ENCODE measurements at places on chromosomes 5 and 9.
A peak's percentile ranks its signal among the peaks of the same experiment; 100 is the strongest.

DNA sequence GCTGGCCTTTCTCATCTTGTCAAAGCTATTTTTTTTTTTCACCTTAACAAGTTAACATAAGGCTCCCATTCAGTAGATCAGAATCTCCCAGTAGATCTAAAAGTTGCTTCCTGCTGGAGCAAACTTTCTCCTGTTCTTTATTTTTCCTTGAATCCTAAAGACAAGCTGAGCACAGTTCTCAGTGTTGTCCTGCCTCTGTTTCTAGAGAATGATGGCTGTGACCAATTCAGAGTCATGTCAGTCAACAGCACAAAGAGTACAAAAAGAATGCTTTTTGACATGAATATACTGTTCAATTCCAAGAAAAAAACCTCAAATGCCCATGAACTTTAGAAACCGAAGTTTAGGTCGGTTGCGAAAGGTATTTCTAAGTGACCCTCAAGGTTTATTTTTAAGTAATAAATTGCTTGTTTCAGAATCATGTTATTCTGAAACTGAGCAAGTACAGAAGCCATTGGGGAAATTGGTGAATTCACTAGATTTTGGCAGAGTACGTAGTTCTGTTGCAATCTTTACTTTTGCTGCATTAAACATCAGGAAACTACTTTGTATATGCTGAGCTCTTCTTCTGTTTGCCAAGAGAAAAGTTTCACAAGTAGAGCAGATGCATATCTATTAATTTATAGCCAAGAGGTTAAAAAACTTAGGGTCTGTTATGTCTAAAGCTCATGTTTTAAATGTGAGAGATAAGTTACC, 161.7 kb upstream of the RPS23 start:
- no peak for DNase-seq

DNA sequence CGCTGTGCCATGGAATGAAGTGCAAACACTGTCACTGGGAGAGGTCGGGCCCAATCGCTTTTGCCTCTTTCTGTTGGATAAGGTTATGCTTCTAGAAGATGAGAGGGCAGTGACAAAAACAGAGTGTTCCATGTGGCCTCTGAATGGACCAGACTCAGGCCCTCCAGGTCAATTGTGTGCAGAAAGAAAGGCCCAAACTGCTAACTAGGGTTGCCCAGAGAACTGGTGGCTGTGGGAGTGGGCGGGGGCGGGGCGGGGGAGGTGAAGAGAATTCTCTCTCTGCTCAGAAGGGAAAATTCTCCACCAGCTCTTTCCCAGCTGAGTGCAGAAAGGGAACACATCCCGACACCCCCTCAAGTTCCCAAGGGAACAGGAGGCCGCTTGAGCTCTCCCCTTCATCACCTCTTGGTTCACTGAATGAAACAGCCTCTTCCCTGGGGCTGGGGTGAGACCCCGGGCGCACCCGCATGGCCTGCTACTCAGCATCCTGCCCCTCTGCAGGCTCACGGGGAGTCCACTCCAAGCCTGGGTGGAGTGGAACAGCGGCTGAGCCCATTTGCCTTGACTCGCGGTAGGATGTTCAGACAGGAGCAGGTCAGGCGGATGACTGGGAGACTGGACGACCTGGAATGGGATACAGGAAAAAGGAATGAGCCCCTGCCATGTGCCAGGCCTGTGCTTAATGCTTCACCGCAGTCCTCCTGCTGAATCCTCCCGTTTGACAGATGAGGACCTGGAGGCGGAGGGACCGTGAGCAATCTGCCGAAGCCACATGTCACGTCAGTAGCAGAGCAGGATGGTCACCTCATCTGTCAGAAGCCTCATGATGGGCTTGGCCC, 93.8 kb upstream of the FANCC start:
- DNase-seq, result no peak

DNA sequence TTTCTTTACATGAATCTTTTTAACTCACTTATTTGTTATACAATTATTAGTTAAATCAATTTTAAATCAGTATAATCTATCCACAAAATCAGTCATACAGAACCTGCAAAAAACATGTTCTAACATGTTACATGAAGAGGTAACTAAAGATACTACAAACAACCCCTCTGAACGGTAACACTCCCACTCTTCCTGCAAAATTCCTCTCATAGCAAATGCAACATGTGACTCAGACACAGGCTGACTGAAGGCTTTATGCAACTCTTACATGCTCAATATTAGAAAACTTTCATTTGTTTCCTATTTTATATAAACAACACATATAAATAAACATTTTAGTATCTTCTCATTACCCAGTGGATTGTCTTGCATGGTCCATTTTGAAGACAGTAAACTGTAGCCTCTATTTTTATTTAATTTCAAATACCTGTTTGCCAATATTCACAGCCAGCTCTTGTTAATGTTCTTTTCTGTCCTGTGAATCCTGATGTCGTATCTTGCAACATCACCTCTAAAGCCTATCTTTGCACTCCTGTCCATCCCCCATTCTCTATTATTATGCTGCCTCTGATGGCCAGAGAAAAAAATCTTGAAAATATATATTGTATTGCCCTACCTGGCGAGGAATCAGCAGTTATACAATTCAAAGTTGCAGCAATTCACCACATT, 100.5 kb upstream of the CCDC152 start:
- no peak for DNase-seq

GRCh38 chr5:115064380-115064779, 105.3 kb downstream of the TRIM36 start:
- DNase-seq, result peak; percentile 31

DNA sequence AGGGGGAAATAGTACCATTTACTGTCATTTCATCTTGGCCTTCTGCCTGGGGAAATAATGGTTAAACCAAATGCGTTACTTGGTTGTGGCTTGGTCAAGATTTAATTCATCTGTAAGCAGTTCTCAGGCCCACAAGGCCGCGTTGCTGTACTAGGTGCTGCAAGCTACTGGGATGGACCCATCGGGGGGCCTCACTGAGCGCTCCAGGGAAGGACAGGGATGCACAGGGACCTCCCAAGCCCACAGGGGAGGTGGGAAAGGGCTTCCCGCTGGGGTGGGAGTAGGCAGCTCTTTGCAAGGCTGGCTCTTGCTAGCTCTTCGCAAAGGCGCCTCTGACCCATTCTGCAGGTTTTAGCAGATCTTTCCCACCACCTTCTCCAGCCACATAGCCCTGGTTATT, 8.0 kb downstream of the GFPT2 start:
- no peak for DNase-seq

- DNase-seq, result no peak
Observed at GRCh38 chr9:134627417-134628353, 13.9 kb upstream of the COL5A1 start.

DNA sequence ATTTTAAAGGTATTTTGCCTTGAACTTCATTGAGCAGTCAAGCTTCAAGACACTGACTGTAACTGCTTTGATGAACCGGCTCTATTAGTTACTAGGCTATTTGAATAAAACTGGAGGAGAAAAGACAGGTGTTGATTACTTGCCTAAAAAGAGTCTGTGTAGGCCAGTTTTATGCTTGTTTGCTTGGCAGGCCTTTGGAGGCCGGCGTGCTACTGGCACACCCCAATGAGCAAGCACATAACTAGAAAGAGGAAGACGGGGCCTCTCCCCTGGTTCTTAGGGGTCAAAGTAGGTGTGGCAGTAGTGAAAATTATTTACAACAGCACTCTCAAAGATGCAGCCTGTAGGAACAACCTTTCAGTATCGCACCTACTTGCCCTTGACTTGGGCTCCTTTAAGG, 2.1 kb upstream of the ZFR start:
- no peak for DNase-seq

DNA sequence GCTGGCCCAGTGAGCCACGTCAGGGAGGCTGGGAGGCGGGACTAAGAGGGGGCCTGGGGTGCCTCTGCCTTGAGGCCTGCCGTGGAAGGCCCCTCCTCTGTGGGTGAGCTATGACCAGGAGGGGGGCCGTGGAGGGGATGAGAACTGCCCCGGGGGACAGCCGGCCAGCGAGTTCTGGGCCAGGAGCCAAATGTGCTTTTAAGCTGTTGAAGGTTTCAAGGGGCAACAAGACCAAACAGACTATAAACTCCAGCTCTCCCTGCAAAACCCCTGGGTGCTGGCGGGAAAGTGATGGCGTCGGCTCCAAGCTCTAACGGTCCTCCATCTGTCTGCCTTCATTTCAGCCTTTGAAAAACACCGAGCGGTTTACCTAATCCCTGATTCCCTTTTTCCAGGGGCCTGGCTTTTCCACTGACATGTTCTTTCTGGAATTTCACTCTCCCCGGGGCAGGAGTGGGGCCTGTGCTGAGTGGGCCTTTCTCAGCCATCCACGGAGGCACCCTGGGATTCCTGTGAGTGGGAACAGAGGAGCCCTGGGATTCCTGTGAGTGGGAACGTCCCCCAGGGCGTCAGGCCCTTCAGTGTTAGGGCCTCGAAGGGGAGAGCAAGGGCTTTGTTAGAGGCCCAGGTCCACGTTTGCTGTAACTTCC, 65.6 kb downstream of the COL5A1 start:
- no peak for DNase-seq

- no peak for DNase-seq
Observed at GRCh38 chr9:70917277-70917676, 204.1 kb downstream of the TRPM3 start.

- no peak for DNase-seq
Observed at GRCh38 chr9:16591092-16591491, 279.4 kb downstream of the BNC2 start.

DNA sequence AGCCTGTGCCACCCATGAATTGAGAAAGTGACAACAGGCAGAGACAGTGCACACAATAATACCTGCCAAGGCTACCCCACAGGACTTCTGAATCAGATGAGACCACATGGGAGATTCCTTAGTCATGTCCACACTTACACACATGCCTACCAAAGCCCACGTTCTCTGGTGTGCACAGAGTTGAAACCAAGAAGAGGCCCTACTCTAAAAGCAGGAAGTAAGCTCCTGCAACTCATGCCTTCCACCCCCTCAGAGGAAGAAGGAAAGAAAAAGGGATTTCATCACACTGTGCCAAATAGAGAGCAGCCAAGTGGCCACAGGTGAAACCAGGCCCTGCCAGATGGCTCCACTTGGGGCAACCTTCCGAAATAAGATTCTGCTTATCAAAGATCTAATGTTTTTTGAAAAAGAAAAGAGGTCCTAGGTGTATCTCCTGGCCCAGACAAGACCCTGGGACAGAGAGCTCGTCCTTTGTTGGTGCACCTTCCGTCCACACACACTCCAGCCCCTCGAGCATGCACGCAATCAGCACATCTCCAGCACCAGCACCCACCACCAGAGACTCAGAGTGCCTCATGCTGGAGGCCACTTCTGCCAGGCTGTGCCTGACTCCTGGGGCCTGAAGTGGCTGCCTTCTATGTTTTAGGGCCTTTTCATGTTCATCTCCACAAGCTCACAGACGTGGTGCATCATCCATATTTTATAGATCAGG, 114.6 kb upstream of the SPOCK1 start:
- DNase-seq, result no peak

GRCh38 chr5:174234388-174234787, 188.9 kb downstream of the NSG2 start:
- DNase-seq, result no peak

DNA sequence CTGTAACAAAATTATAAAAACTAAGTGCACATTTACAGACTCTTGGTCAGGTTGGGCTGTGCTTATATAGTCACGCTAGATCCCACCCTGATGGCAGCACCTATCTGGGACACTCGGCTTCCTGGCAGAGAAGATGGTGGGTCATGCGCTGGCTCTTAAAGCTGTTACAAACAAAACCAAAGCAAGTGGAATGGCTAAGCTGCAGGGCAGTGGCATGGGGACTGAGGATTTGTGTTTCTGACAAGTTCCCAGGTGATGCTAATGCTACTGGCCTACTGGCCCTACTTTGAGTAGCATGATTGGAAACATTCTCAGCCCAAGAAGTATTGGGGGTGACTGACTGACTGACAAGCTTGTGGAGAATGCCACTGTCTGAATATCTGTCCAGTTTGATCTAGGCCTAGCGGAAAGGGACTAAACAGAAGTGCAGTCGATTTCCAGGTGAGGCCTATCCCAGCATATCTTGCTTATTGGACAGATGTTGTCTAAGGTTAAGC, 8.3 kb downstream of the BTF3 start:
- no peak for DNase-seq

- no peak for DNase-seq
Observed at GRCh38 chr5:10762776-10763500, 1.9 kb upstream of the DAP start.

- DNase-seq, result no peak
Observed at GRCh38 chr5:39224196-39224761, 4.9 kb upstream of the FYB1 start.

DNA sequence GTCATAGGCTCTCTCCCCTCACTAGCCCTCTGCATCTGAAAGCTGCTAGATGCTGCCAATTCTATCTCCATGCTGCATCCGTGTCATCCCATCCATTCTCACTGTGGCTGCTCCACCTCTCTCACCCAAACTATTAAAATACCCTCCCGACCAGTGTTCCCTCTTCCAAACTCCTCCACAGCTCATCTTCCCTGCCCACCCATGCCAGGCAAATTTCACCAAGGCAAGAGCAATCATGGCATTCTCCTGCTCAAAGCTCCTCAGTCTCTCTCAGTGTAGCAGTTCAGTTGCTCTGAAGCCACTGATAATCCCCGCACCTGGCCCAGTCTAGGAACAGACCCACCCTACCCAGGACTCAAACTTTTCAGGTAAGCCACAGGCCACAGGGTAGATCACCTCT, 48.4 kb downstream of the SPOCK1 start:
- DNase-seq, result no peak
